ENCODE measurements at places on chromosomes 13 and 19.

- DNase-seq, result no peak
These were observed 729 bp upstream of the ARID3A start for GRCh38 chr19:925087-925525.

DNA sequence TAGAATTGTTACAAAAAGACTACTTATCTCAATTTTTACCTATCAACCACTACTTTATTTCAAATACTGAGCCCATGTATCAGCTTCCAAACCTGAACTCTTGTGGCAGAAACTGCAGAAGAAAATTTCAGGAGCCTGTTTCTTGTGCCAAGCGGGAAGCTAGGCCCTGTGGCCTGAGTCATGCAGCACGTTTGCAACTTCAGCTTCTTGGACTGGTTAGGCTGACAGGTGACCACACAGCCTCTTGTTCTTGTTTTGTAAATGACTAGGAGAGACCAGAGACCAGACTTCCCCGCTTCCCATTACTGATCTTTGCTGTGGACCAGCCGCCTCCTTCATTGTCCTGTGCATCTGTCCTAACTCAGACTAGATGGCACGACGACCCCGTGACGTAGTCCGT is 3.4 kb upstream of the LAMP1 start:
- no peak for DNase-seq

- DNase-seq, result no peak
These were observed 109.6 kb downstream of the TEX26 start for GRCh38 chr13:31042049-31042448.

DNA sequence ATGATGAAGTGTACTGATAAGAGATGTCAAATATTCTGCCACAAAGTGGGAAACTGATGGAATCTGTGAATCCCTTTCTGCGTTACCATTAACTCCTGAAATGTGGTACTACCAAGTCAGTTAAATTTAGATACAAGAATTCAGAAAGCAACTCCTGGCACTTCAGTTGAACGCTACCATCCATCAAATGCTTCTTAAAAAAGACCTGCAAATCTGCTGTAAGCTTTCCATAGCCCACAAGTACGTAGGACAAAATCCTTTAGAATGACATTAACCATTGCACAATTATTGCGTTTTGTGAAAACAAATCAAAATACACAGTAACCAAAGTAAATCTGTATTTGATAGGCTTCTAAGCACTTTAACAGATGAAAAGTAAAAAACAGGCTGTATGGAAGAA is 5.4 kb downstream of the SMAD9 start:
- DNase-seq, result no peak

DNA sequence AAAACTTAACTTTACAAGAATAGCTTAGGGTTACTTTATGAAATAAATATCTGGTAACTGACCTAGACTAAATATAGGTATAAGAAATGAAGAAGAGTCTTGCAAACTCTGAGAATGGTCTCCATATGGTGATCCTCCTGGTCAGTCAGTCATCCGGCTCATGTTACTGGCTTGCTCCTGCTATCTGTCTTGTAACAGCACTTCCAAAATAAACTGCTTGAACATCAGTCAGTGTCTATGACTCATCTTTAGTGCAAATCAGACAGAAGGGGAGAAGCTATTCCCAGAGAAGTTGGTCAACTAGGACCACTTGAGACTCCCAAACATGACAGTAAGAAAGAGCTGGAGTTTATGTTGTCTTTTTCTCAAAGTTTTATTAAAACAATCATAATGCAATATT is 1550.9 kb downstream of the PCDH9 start:
- no peak for DNase-seq

DNA sequence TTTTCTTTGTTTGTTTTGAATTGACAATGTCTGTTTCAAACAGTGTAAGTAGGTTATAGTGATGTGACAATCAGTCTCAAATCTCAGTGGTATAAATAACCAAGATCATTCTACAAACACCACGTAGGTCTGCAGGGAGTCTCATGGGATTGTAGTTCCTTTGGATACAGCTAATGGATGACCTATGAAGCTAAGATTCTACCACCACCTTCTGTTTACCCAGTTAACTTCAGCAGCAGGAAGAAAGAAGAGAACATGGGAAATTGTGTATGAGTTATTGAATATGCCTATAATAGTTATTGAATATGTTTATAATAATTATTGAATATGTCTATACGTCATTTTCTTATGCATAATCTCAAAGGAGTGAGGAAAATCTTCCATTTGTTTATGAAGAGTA is 63.9 kb upstream of the SLITRK5 start:
- no peak for DNase-seq

- no peak for DNase-seq
These were observed 72.5 kb downstream of the RAP2A start for GRCh38 chr13:97506511-97506910.

DNA sequence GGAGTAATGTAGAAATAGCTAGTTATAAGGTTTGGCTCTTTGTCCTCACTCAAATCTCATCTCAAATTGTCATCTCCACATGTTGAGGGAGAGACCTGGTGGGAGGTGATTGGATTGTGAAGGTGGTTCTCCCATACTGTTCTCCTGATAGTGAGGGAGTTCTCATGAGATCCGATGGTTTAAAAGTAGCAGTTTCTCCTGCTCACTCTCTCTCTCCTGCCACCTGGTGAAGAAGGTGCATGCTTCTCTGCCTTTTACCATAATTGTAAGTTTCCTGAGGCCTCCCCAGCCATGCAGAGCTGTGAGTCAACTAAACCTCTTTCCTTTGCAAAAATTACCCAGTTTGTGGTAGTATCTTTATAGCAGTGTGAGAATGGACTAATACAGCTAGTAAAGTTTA is 849.4 kb downstream of the DACH1 start:
- no peak for DNase-seq

- no peak for DNase-seq
These were observed 530.0 kb upstream of the ARGLU1 start for GRCh38 chr13:107097916-107098315.

DNA sequence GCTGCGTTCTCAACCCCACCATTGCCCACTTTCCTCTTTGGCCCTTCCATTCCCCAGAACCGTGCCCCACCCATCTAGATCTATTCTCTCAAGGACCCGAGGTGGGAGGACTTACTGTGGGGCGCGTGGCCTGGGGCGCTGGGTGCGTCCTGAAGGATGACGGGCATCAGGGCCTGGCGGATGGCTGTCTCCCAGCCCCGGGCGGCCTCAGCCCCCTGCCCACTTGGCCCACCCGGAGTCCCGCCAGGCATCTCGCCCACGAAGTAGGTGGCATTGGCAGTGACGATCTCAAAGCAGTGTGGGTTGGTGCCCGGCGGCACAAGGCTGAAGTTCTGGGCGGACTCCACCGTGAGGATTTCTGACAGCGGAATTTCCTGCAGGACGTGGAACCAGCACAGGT is 23.2 kb downstream of the PRKD2 start:
- no peak for DNase-seq

- DNase-seq, result no peak
These were observed 452 bp downstream of the PIAS4 start for GRCh38 chr19:4007836-4008539.

GRCh38 chr13:34591900-34592529 is 350.1 kb upstream of the NBEA start:
- DNase-seq, result peak; percentile 63

DNA sequence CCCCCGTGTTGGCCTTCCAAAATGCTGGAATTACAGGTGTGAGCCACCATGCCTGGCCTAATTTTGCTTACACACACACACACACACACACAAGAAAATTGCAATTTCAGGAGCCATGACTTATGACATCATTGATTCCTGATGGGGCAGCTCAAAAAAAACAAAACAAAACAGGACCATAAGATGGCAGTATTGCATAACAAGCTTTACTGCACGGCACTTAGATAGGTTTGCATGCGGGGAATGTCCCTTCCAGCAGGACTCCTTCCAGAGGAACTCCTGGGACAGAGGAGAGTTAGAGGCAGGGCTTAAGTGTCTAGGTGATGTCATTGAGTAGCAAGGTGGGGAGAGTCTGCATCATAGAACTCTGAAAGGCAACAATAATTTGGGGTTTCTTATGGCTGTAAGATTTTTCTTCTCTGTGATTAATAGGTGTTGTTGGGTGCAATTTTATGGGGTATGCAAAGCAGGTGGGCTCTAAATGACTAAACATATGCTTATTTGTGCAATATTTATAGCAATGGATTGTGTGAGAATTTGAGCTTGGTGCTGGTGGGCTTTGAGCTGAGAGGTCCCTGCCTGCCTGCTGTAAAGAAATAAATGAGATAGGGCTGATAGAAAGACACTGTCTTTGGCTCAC is 9.0 kb upstream of the ACSBG2 start:
- DNase-seq, result no peak

GRCh38 chr13:73464758-73465616 is 406.2 kb downstream of the KLF5 start:
- no peak for DNase-seq

DNA sequence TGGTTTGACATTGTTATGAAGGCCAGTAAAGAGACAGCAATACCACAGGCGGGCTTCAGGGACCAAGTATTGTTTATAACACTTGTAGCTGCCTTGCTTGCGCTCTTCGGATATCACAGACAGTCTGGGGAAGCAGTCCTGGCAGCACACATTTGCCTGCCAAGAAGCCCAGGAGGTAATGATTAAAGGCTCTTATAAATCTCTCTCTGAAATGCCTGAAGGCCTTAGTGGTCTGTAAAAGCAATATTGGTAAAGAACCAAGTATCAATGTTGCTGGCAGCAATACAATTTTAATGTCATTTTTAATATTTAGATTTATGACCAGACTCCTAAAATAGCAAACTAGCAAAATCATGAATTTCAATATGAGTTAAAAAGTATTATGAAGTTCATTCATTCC is 1312.4 kb downstream of the PCDH9 start:
- no peak for DNase-seq

- peak; percentile 67 for DNase-seq
These were observed 60.0 kb downstream of the TPT1 start for GRCh38 chr13:45280751-45281634.

DNA sequence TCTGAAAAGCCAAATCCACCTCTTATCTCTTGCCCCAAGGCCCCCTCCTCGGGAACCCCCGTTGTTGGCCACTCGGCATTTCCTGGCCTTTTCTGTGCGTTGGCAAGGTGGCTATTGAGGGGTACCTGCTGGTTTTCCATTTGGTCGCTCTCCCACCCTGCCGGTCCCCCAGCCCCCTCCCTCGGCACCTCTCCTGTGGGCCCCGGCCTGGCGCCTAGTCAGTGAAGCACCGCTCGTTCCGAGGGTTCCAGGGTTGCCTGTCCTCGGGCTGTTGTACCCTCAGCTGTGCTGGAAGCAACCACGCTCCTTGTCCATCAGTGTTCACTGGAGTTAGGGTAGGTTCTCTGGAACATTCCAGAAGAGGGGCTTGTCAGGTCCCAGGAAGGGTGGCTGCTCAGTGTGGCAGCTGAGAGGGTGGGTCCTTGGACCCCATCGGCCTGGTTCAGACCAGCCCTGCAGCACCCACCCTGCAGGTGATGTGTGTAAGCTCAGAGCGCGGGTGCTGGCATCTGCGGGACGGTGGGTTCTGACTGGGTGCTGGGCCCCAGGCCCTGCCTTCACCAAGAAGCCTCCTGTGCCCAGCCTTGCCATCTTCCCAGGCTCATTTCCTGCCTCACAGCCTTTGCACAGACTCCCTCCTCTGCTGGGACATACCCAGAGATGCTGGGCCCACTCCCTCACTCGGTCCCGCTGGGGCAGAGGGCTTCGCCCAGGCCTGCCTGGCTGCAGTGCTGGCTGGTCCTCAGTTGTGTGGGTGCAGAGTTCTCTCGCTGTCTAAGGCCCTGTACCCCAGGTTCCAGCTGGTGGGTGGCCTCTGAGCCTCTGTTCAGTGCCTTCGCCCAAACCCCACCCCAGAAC is 21.3 kb downstream of the NKPD1 start:
- DNase-seq, result no peak

DNA sequence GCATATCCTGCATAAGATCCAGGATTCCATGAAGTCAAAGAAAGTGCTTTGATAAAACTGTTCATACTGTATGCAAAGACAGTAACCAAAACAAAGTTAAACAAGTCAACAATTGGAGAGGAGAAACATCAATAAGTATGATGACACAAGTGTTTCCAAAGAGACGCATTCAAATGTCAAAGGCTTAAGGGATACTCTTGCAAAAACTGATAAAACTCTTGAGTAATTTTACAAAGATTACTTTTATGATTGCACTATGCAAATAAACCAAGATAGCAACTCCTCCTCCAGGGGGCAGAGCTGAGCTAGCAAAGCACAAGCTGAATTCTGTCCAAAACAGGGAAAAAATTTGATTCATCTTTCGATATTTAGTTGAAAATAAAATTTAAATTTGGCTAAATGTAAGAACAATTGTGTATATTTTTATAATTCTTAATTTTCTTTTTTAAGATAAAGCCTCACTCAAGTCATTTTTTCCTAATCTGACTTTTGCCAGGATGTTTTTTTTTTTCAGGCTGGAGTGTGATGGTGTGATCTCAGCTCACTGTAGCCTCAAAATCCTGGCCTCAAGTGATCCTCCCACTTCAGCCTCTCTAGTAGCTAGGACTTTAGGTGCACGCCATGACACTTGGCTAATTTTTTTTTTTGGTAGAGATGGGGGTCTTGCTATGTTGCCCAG is 84.0 kb downstream of the MZT1 start:
- no peak for DNase-seq

- no peak for DNase-seq
These were observed 163.0 kb downstream of the EFNB2 start for GRCh38 chr13:106372199-106373155.

- DNase-seq, result no peak
These were observed 2.9 kb downstream of the DNAJC15 start for GRCh38 chr13:43026262-43026661.

DNA sequence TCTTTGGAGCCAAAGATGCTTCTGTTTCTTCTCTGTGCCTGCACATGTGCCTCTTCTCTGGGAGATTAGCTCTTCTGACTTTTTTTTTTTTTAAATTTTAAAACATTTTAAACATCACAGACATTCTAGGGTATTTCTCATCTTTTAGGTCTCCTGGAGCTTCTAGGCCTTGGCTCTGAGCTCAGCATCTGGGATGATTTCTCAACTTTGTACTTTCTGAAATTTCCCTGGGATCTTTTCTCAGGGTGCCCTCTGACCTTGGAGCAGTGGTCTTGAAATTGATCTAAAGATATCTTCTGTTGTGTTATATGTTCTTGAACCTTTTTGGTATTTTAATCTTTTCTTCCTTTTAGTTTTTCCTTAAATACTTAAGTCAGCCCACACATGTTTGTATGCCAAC is 6.2 kb downstream of the WASF3 start:
- DNase-seq, result no peak

DNA sequence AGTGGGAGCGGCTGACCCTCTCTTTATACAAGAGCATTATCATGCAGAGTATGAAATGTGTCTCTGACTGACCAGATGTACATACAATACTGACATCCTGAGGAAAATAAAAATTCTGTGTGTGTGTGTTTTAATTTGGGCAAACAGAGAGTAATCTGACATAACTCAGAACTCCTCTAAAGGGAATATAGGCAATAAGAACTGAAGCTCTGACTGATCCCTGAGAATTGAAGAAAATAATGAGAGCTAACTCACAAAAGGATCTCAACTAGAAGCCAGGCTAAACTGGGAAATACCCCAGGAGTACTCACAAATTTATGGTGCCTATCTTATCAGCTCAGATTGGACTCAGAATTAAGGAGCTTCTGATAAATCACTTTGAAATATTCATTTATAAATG is 539.9 kb downstream of the OLFM4 start:
- no peak for DNase-seq

Measured in Right ventricle myocardium superior (tissue), 1 donor.